ENCODE measurements at places on chromosomes 16 and 17.

- DNase-seq = no peak
These were observed 266.7 kb downstream of the SHISA9 start for GRCh38 chr16:13168091-13168572.

DNA sequence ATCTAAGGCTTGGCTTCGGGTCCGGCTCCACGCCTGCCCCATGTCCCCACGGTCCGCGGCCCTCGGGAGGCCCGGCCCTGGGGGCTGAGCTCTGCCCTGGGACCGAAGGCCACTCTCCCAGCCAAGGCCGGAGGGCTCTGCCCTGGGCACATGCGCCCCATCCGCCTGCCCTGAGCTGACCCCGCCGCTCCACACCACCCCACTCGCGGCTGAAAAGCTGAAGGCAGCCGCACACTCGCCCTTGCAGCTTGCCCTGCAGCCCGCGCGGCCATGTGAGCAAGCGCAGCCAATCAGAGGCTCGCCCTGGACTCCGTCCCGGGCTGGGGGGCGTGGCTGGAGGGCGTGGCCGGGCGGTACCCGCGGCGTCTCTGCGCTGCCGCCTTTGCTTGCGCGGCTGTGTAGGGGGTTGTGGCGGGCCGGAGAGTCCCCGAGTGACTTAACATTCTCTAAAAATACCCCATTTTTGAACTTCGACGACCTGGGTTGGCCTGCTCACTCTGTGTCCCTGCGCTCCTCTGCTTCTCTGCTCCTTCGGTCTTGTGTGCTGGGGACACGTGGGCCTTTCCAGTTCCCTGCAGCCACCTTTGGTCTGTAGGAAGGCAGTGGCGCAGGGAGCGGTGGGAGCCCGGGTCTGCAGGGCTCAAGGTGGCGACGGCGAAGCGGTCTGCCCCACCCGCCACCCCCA is 8.8 kb upstream of the MAP2K3 start:
- DNase-seq = peak; percentile 75

DNA sequence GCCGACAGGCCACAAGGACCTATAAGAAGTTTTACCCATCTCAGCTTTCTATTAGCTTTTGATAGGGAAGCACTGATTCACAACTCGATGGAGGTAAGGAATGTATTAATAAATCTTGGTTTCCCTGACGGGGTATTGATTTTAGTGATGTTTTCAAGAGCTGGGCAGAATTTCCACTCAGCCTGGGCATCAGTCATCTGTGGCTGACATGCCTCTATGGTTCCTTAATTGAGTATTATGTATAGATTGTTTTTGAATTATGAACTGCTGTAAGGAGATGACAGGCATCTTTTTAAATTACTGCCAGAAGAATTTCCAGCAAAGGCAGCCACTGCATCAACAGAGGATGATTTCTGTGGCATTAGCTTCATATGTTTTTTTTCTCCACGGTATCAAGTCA is 128.6 kb downstream of the CPPED1 start:
- no peak for DNase-seq

GRCh38 chr17:51085150-51085805 is 35.4 kb downstream of the SPAG9 start:
- DNase-seq = peak; percentile 17

DNA sequence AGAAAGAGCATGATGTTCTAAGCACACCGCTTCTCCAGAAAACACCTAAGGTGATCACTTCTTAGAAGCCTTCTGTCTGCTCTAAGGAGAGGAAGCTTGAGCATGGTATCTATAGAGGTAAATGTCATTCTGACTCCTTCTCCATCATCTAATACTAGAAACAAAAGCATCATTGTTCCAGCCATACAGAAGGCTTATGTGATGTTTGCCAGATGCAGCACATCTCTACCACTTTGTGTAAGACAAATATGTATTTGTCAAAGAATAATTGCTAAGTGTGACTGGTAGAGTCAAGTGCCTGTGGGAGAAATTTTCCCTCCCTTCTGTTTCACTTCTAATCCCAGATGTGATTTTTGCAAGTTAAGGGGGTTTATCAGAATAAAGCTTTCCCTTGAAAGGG is 217.1 kb downstream of the HS3ST3A1 start:
- no peak for DNase-seq

GRCh38 chr16:70688246-70688742 is 2.4 kb upstream of the MTSS2 start:
- peak; percentile 39 for DNase-seq
